ENCODE measurements at places on chromosomes 16 and 17. TPM values are rescaled to one million over a fixed set of nuclear protein-coding genes. Genes with fewer than 3 reads are reported as not detected.

DNA sequence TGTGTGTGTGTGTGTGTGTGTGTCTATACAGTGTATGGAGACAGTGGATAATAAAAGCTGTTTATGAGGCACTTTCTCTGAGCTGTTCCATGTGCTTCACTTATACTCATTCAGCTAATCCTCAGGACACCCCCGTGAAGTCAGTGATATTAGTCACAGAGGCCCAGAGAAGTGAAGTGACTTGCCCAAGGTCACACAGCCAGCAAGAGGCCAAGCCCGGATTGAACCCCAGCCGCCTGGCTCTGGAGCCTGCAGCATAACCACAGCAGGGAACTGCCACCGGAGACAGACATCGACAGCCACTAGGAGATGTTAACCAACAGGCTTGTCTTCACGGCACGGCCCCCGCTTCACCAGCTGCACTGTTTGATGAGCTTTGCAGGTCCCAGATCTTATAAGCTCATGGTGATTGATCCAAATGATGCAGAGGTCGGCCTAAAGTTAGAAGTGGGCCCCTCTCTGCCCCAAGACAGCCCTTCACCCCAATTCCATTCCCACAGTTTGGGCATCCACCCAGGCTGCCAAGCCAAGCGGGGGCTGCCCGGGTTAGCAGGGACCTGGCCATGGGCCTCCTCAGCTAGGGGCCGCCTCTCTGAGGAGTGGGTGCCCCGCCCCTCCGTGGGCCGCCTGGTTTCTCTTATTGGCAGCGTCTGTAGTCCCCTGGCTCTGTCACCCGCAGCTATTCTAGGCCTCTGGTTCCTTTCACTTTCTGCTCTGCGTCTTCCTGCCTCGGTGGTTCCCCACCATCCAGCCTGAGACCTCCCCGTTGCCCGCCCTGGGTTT, 30.9 kb downstream of the SOCS1 start:
- no peaks in the 10 kb centered on the region for H3K4me1 ChIP-seq
- H3K27me3 ChIP-seq: no peaks in the 10 kb centered on the region
- no peak overlapping the region for H3K27ac ChIP-seq

HP gene
- polyA plus RNA-seq: 495 TPM

- no peak overlapping the region for H3K27ac ChIP-seq
- no peak for DNase-seq
- H3K4me1 ChIP-seq: peaks cover 8% of the 10 kb centered on the region
- no peaks in the 10 kb centered on the region for H3K36me3 ChIP-seq
- no peaks in the 10 kb centered on the region for H3K27me3 ChIP-seq
Observed at GRCh38 chr17:83195330-83196023, 116.1 kb downstream of the METRNL start.

DNA sequence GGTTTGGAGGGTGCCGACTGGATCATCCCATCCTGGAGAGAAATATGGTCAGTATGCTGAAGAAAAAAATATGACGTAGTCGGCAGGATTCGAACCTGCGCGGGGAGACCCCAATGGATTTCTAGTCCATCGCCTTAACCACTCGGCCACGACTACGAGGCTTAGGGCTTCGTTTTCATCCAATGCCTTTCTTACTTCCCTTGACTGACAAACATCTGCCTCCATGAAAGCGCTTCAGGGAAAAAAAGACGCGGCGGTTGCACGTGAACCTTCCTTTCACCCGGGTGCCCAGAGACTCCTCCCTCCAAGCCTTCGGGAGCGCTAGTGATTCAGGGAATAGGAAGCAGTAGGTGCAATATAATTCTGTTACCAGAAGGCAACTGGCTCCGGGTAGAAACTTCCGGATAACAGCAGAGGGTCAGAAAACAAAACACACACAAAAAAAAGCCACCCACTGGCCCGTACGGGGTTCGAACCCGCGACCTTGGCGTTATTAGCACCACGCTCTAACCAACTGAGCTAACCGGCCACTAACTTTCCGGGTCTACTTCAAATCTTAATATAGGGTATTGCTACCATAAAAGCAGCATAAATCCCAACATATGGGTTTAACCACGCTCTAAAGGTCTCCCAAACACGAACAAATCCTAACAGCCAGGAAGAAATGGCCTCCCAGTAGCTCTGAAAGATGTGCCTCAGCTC, 16.3 kb upstream of the AURKB start:
- H3K27me3 ChIP-seq: no peaks in the 10 kb centered on the region
- peak overlapping the region; percentile 94 for H3K27ac ChIP-seq
- peak; percentile 94 for DNase-seq
- no peaks in the 10 kb centered on the region for H3K36me3 ChIP-seq
- peaks cover 13% of the 10 kb centered on the region for H3K4me1 ChIP-seq

PRSS33 gene
- polyA plus RNA-seq: not detected

NSF gene
- polyA plus RNA-seq: 22.7 TPM

DNA sequence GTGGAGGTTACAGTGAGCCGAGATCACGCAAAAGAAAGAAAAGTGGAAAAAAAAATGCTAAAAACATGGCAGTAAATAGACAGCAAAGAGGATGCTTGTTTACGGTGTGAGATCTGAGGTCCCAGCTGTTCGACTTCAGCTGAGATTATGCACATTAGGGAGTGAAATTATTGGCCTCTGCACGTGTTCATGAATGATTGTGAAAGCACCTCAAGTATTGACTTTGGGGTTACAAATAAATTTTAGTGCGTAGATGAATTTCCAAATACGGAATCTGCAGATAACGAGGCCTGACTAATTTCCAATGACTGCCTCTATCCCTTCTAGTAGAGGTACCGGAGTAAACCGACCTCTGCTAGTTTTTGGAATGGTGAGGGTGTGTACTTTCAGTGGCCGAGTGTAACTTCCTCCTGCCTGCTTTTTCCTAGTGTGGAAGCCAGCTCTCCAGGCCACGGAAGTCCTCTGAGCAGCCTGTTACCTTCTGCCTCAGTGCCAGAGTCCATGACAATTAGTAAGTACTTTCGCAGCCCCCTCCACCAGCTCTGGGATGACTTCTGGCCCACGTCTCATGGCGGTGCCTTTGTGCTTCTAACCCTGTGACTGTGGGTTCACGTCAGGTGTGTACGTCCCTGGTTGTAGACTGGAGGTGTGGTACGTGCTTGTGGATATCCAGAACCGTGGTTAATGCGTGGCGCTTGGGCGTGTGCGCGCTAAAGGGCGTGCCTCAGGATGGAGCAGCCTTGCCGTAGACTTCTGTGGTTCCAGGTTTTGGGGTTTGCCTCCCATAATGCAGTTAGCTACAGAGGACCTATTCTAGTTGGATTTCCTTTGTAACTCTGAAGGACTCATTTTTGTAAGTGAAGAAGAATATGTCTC, 102.1 kb downstream of the SNX29 start:
- no peaks in the 10 kb centered on the region for H3K4me1 ChIP-seq
- no peak overlapping the region for H3K4me3 ChIP-seq
- H3K27me3 ChIP-seq: no peaks in the 10 kb centered on the region
- H3K27ac ChIP-seq: no peak overlapping the region

KRT39 gene
- polyA plus RNA-seq: not detected

DNA sequence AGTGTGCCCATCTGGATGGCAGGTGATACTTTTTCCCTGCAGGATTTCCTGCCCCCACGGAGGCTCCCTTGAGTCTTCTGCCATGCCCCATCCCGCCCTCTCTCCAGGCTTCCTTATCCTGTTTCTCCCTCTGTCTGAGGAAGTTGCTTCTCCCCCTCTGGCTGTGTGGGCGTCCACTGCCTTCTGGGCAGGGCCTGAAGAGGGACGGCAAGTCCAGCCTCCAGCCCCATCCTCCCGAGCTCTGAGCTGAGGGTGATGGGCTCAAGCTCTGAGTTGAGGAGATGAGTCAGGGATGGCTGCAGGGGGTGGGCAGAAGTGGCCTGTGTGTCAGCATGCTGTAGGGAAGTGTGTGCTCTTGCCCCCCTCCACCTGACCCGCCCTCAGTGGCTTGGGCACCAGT, 14.2 kb upstream of the RAP1GAP2 start:
- H3K27me3 ChIP-seq: peaks cover 3% of the 10 kb centered on the region
- DNase-seq: no peak
- H3K4me3 ChIP-seq: no peak overlapping the region
- no peaks in the 10 kb centered on the region for H3K36me3 ChIP-seq
- H3K4me1 ChIP-seq: no peaks in the 10 kb centered on the region
- H3K27ac ChIP-seq: no peak overlapping the region

GLP2R gene
- 2.3 TPM for polyA plus RNA-seq

GRCh38 chr17:68501074-68501473, 11.2 kb upstream of the PRKAR1A start:
- H3K4me3 ChIP-seq: no peak overlapping the region
- no peaks in the 10 kb centered on the region for H3K4me1 ChIP-seq
- H3K27me3 ChIP-seq: no peaks in the 10 kb centered on the region
- H3K36me3 ChIP-seq: no peaks in the 10 kb centered on the region

- H3K27ac ChIP-seq: no peak overlapping the region
- H3K36me3 ChIP-seq: peaks cover 4% of the 10 kb centered on the region
- no peaks in the 10 kb centered on the region for H3K4me1 ChIP-seq
- DNase-seq: no peak
- no peaks in the 10 kb centered on the region for H3K27me3 ChIP-seq
Observed at GRCh38 chr17:15000661-15001060, 264.5 kb downstream of the PMP22 start.

- DNase-seq: no peak
- H3K36me3 ChIP-seq: no peaks in the 10 kb centered on the region
- H3K4me1 ChIP-seq: peaks cover 32% of the 10 kb centered on the region
- no peaks in the 10 kb centered on the region for H3K27me3 ChIP-seq
Observed at GRCh38 chr17:40443988-40444899, 994 bp downstream of the IGFBP4 start.

TMIGD1 gene
- polyA plus RNA-seq: 1.3 TPM

- H3K36me3 ChIP-seq: no peaks in the 10 kb centered on the region
- no peak for DNase-seq
- no peaks in the 10 kb centered on the region for H3K27me3 ChIP-seq
- peak overlapping the region; percentile 28 for H3K4me3 ChIP-seq
- peaks cover 12% of the 10 kb centered on the region for H3K4me1 ChIP-seq
- H3K27ac ChIP-seq: peak overlapping the region; percentile 87
Observed at GRCh38 chr16:69724981-69725479, 1.3 kb downstream of the NQO1 start.

- H3K4me1 ChIP-seq: no peaks in the 10 kb centered on the region
- DNase-seq: no peak
- no peaks in the 10 kb centered on the region for H3K27me3 ChIP-seq
Observed at GRCh38 chr16:261031-261691, 14.6 kb downstream of the RGS11 start.

MFAP4 gene
- 801 TPM for polyA plus RNA-seq

GRCh38 chr17:56835264-56835585, 1.3 kb downstream of the DGKE start:
- DNase-seq: no peak
- H3K4me1 ChIP-seq: peaks cover 7% of the 10 kb centered on the region
- peak overlapping the region; percentile 54 for H3K4me3 ChIP-seq

- H3K27ac ChIP-seq: no peak overlapping the region
- no peaks in the 10 kb centered on the region for H3K27me3 ChIP-seq
- no peaks in the 10 kb centered on the region for H3K36me3 ChIP-seq
- DNase-seq: no peak
- no peak overlapping the region for H3K4me3 ChIP-seq
Observed at GRCh38 chr17:78725448-78726021, 56.5 kb downstream of the CYTH1 start.

DNA sequence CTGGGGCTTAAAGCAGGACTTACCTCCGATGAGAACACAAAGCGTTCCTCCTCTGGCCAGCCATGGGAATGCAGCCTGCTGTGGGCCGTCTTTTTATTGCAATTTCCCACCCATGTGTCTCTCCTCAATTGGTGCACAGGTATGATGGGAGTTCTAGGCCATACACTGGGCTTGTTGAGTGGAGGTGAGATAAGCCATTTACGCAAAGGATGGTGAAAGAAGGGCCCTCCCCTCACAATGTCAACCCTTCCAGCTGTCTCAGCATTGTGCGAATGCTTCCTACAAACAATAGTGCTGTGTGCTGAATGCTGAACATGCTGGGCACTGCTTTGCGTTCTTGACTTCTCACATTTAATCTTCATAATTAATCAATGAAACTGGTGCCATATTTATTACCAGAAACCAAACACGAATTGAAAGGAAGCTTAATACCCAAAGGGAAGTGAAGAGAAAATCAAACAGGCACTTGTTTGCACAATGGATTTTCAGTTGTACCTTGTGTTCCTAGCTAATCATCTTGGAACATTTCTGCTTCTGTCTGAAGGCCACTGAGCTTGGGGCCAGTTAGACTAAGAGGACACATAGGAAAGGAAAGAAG, at the start of gene GP2:
Gene GP2 (minus strand): TSS at position 70 of the 598 bp plus-strand sequence. CDS start 1,082 bp downstream, outside the sequence.
- no peaks in the 10 kb centered on the region for H3K36me3 ChIP-seq
- no peak within 1 kb of the TSS for H3K4me3 ChIP-seq
- peaks cover 5% of the 10 kb centered on the region for H3K4me1 ChIP-seq
- H3K27ac ChIP-seq: no peak within 1 kb of the TSS
- DNase-seq: no peak

Measured in hepatocyte (in vitro differentiated cells).